ENCODE measurements at places on chromosomes 6 and 20. TPM values are rescaled to one million over a fixed set of nuclear protein-coding genes. Genes with fewer than 3 reads are reported as not detected.

GRCh38 chr6:148790817-148791216 lies 44.0 kb downstream of the UST start:
- no peak overlapping the region for H3K4me3 ChIP-seq
- H3K4me1 ChIP-seq: peaks cover 10% of the 10 kb centered on the region
- DNase-seq: no peak
- peaks cover 2% of the 10 kb centered on the region for H3K36me3 ChIP-seq
- H3K27me3 ChIP-seq: peaks cover 55% of the 10 kb centered on the region

DNA sequence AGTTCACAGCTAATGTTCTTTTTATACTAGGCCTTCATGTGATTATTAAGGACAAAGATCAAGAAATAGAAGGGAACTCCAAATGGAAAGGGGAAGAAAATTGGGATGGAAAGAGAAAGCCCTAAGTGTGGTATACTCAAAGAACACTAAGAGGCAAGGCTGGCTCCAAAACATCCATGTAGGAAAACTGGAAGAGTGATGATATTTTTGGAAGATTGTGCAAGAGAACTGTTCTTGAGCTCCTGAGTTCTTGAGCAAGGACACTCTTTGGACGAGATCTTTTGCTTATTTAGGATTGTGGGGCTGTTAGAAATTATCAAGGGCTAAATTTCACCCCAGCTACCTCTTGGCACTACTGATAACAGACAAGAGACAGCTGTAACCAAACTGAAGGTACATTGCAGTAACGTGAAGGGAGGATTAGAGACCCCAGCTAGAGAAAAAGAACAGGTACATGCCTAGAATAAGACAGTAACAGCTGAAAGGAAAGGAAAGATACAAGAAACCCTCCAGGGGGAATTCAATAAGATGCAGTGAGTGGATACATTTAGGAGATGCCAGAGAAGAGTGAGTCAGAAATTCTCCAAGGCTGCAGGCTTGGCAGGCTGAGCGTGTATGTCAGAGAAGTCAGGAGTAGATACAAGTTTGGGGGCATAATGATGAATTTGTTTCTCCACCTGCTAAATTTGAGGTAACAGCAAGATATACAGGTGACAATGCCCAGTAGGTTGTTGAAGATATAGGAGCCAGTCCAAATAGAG lies 69.7 kb downstream of the CBLN4 start:
- H3K36me3 ChIP-seq: peaks cover 3% of the 10 kb centered on the region
- H3K27ac ChIP-seq: no peak overlapping the region
- no peaks in the 10 kb centered on the region for H3K27me3 ChIP-seq
- H3K4me3 ChIP-seq: no peak overlapping the region
- H3K4me1 ChIP-seq: no peaks in the 10 kb centered on the region
- no peak for DNase-seq

- H3K27me3 ChIP-seq: peaks cover 3% of the 10 kb centered on the region
- peak overlapping the region; percentile 41 for H3K27ac ChIP-seq
- no peaks in the 10 kb centered on the region for H3K4me1 ChIP-seq
- no peak for DNase-seq
- no peaks in the 10 kb centered on the region for H3K36me3 ChIP-seq
Observed at GRCh38 chr20:17833036-17833674, 133.4 kb downstream of the BANF2 start.

DNA sequence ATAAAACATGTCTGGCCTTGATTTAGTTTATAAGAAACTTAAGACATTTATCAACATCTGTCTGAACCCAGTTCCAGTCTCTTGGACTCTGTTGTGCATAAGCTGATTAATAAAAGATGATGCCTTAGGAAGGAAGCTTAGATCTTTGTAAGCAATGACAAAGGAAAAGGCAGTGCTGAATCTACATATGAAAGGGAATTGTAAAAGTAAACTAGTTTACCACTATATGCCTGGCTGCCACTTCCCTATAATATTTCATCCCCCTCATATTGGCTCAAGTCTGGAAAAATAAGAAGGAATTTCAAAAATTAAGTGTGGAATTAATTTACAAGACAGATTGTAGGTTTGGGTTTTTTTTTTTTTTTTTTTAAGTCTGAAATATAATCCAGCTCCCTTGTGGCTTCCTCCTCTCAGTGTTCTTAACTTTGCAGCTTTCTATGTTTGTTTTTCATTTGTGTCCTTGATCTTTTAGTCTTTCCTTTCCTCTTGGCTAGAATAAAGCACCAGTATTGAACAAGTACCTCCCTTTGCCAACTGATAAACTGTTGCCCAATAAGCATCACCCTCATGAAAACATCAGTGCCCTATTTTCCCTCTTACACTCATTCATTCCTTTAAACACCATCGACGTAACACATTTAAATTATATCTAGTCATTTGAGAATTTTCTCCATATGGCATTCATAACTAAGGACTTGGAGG lies 146.7 kb upstream of the TBX18 start:
- H3K4me3 ChIP-seq: no peak overlapping the region
- no peak for DNase-seq
- no peaks in the 10 kb centered on the region for H3K27me3 ChIP-seq
- peaks cover 19% of the 10 kb centered on the region for H3K4me1 ChIP-seq
- H3K27ac ChIP-seq: no peak overlapping the region

- H3K36me3 ChIP-seq: peaks cover 2% of the 10 kb centered on the region
- no peak overlapping the region for H3K27ac ChIP-seq
- DNase-seq: no peak
- H3K4me1 ChIP-seq: peaks cover 27% of the 10 kb centered on the region
Observed at GRCh38 chr6:34950849-34951248, 61.8 kb downstream of the ANKS1A start.

- H3K4me1 ChIP-seq: peaks cover 5% of the 10 kb centered on the region
- no peaks in the 10 kb centered on the region for H3K27me3 ChIP-seq
- no peak overlapping the region for H3K4me3 ChIP-seq
- DNase-seq: no peak
- H3K36me3 ChIP-seq: peaks cover 2% of the 10 kb centered on the region
- no peak overlapping the region for H3K27ac ChIP-seq
Observed at GRCh38 chr6:38427492-38428210, 212.1 kb downstream of the BTBD9 start.

DNA sequence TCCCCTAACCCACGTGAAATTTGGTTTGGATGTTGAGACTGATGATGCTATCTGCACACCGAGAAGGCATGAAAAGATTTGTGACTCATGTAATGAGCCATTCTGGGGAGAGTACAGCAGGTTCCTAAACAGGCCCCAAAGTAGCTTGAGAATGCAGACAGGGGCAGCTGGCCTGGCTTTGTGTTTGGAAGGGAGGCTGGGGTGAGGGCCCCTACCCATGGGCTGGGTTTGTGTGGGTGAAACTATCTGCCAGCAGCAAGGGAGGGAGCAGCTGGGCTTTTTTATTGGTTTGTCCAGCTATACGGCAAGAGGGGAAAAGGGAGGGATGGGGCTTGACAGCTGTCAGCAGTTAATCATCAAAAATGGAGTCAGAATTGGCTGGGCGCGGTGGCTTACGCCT lies 87.0 kb upstream of the RNF24 start:
- H3K4me1 ChIP-seq: no peaks in the 10 kb centered on the region
- no peak overlapping the region for H3K4me3 ChIP-seq
- no peaks in the 10 kb centered on the region for H3K36me3 ChIP-seq
- H3K27ac ChIP-seq: no peak overlapping the region

GRCh38 chr6:113414511-113414910 lies 442.6 kb upstream of the MARCKS start:
- no peak overlapping the region for H3K4me3 ChIP-seq
- H3K27ac ChIP-seq: peak overlapping the region; percentile 34
- no peaks in the 10 kb centered on the region for H3K36me3 ChIP-seq
- no peaks in the 10 kb centered on the region for H3K27me3 ChIP-seq
- peaks cover 2% of the 10 kb centered on the region for H3K4me1 ChIP-seq

- H3K36me3 ChIP-seq: no peaks in the 10 kb centered on the region
- no peak overlapping the region for H3K4me3 ChIP-seq
- H3K27me3 ChIP-seq: peaks cover 4% of the 10 kb centered on the region
- DNase-seq: no peak
Observed at GRCh38 chr6:44176762-44177509, 18.3 kb downstream of the CAPN11 start.

GRCh38 chr6:130912434-130912833 lies 85.2 kb downstream of the SMLR1 start:
- H3K27me3 ChIP-seq: no peaks in the 10 kb centered on the region
- H3K4me3 ChIP-seq: no peak overlapping the region
- no peak for DNase-seq
- H3K4me1 ChIP-seq: peaks cover 2% of the 10 kb centered on the region
- H3K36me3 ChIP-seq: peaks cover 14% of the 10 kb centered on the region

GRCh38 chr6:150179030-150179429 lies 36.2 kb downstream of the PPP1R14C start:
- peaks cover 4% of the 10 kb centered on the region for H3K27me3 ChIP-seq
- H3K27ac ChIP-seq: peak overlapping the region; percentile 34
- H3K4me1 ChIP-seq: peaks cover 13% of the 10 kb centered on the region
- H3K4me3 ChIP-seq: no peak overlapping the region
- no peaks in the 10 kb centered on the region for H3K36me3 ChIP-seq

- no peak overlapping the region for H3K27ac ChIP-seq
- no peak for DNase-seq
- no peaks in the 10 kb centered on the region for H3K36me3 ChIP-seq
- H3K27me3 ChIP-seq: no peaks in the 10 kb centered on the region
Observed at GRCh38 chr6:55046869-55047422, 127.4 kb upstream of the HCRTR2 start.

DNA sequence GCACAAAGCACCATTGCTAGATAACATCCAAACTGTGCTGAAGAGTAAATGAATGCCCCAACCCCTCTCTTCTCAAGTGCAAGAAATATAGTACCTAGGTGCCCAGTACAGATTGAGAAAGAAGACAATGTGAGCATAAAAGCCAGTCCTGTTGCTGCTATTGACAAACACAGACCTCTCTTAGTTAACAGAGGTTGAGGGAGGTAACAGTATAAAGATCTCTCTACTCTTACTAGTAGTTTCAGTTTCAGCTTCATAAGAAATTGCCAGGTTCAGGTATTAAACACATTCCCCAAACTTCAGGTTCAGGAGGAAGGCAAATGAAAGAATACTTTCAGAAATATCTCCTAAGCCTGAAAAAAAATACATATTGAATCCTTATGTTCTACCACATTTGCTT lies 31.4 kb downstream of the TBC1D32 start:
- no peak for DNase-seq
- H3K4me3 ChIP-seq: no peak overlapping the region
- peaks cover 12% of the 10 kb centered on the region for H3K36me3 ChIP-seq
- H3K27ac ChIP-seq: no peak overlapping the region
- H3K4me1 ChIP-seq: no peaks in the 10 kb centered on the region

GRCh38 chr6:110329348-110329713 lies 28.8 kb downstream of the METTL24 start:
- peak overlapping the region; percentile 94 for H3K27ac ChIP-seq
- no peak for DNase-seq
- H3K27me3 ChIP-seq: no peaks in the 10 kb centered on the region
- H3K4me1 ChIP-seq: peaks cover 66% of the 10 kb centered on the region

- H3K4me3 ChIP-seq: peak overlapping the region; percentile 68
Observed at GRCh38 chr20:3092611-3093379, 8.3 kb upstream of the AVP start.

GRCh38 chr20:5766085-5766764 lies 16.0 kb downstream of the SHLD1 start:
- H3K27me3 ChIP-seq: no peaks in the 10 kb centered on the region
- no peak for DNase-seq
- peaks cover 2% of the 10 kb centered on the region for H3K4me1 ChIP-seq
- H3K27ac ChIP-seq: no peak overlapping the region
- H3K4me3 ChIP-seq: no peak overlapping the region
- H3K36me3 ChIP-seq: peaks cover 3% of the 10 kb centered on the region

ISM1 gene
- 0.36 TPM for total RNA-seq

CEP43 gene
- total RNA-seq: 39.0 TPM

ECT2L gene
- total RNA-seq: not detected

IER3 gene
- 23.2 TPM for total RNA-seq

SLC17A1 gene
- 0.49 TPM for total RNA-seq

All from progenitor cell of endocrine pancreas (in vitro differentiated cells).